Upper lobe of right lung (tissue), 1 donor: ENCODE measurements at places on chromosomes 4 and X. TPM values are rescaled to one million over a fixed set of nuclear protein-coding genes. Genes with fewer than 3 reads are reported as not detected.

DNA sequence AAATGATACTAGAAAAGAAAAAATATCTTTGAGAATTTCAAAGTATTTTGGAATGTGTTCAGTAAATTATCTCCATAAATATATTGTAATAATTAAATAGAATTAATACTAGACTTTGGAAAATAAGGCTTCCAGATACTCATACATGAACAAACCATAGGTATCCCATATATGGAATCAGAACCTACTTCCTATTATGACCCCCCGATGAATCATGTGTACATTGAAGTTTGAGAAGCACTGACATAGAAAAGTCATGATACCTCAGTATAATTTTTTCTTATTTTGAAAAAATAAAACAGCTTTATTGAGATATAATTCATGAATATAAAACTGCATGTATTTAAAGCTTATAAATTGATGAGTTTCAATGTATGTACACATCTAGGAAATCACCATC lies 27.2 kb upstream of the SMARCA5 start:
- DNase-seq = no peak

FAAH2 gene
- total RNA-seq = 6.0 TPM

- DNase-seq = no peak
Observed at GRCh38 chr4:149194061-149194460, 621.6 kb downstream of the IQCM start.

STPG2 gene
- total RNA-seq = 0.41 TPM

GRCh38 chr4:177964061-177964460 lies 521.8 kb upstream of the AGA start:
- no peak for DNase-seq

ADRA2C gene
- 7.3 TPM for total RNA-seq

- no peak for DNase-seq
Observed at GRCh38 chrX:68508799-68509198, 9.9 kb downstream of the YIPF6 start.

ASB5 gene
- not detected for total RNA-seq

GRCh38 chr4:158827543-158827981 lies 58.7 kb downstream of the FNIP2 start:
- DNase-seq = no peak

RAB9B gene
- 0.55 TPM for total RNA-seq

MAGEC2 gene
- not detected for total RNA-seq

DNA sequence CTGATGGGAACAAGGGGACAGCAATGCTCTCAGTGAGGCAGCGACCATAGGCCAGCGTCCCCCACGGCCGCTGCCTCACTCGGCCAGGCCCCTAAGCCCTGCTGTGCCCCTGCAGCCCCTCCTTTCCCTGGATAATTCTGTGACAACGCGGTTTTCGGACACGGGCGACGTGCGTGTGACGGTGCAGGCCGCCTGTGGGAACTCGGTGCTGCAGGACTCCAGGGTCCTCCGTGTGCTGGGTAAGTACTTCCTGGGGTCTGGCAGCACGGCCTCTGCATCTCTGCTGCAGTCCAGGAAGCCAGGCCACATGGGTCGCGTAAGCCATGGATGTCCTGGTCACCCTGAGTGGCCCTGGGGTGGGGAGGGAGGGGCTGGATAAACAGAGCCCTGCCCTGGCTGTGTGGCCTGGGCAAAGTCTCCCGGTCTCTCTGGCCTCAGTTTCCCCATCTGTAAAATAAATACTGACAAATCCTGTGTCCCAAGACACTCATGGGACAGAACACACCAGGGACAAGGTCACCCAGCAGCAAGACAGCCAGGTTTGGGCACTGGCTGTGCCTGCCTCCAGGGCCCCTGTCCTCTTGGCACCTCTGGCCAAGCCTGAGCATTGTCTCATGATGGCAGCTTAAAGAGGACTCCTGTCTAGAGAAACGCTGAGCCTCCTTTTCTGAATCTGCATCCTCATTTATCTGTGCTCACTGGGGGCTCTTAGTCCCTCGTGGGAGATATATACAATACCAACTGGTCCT lies 212.8 kb downstream of the AFAP1 start:
- DNase-seq = no peak

GRCh38 chr4:39608451-39608850 lies 30.2 kb downstream of the SMIM14 start:
- DNase-seq = no peak

GRCh38 chr4:47010912-47011446 lies 17.6 kb upstream of the GABRA4 start:
- no peak for DNase-seq

GCNA gene
- 3.4 TPM for total RNA-seq

GRCh38 chr4:1904042-1904441 lies 32.8 kb downstream of the NSD2 start:
- DNase-seq = no peak

- DNase-seq = no peak
Observed at GRCh38 chr4:158826882-158827281, 58.1 kb downstream of the FNIP2 start.

- no peak for DNase-seq
Observed at GRCh38 chrX:48972220-48973164, 848 bp upstream of the KCND1 start.

- no peak for DNase-seq
Observed at GRCh38 chrX:85221361-85221760, 22.2 kb downstream of the SATL1 start.

DNA sequence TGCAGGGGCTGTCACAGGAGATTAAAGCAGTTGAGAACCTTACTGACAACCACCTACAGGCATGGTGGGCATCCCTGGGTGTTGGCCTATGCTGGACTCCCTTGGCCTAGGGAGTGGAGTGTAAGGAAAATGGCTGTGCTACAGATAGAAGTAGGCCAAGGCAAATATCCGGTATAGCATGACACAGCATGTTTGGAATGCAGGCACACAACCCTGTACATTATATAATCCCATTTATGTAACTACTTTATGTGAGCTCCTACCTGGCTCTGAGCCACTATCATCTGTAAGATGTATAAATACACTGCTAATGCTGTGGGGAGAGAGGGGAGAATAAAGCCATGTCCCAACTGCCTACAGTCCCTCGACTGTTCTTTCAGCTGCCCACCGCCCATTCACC lies 38.7 kb upstream of the KCTD8 start:
- DNase-seq = no peak

MORF4L2 gene
- total RNA-seq = 185 TPM

SOWAHB gene
- total RNA-seq = 2.5 TPM

GRCh38 chr4:74623041-74623440 lies 171.3 kb downstream of the BTC start:
- no peak for DNase-seq

RBMX gene
- 114 TPM for total RNA-seq

DNA sequence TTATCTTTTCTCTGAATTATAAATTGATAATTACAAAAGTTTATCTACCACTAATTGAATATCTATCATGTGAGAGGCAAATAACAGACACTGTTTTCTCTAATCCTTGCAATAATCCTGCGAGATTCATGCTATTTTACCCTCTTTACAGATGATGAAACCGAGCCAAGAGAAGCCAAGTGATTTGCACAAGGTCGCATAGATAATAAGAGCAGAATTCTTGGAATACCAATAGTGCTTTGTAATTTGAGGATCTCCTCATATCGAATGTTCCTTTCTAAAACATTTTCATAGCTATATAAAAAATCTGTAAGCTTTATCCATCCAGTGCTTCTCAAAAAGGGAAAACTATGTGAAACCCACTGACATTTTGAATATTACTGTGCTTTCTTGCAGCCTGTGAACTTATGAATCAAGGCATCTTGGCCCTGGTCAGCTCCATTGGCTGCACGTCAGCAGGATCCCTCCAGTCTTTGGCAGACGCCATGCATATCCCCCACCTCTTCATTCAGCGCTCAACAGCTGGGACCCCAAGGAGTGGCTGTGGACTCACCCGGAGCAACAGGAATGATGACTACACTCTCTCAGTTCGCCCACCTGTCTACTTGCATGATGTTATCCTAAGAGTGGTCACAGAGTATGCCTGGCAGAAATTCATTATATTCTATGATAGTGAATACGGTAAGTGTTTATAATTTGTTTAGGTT lies 743.8 kb upstream of the ATOH1 start:
- DNase-seq = no peak

DCK gene
- total RNA-seq = 16.6 TPM

DNA sequence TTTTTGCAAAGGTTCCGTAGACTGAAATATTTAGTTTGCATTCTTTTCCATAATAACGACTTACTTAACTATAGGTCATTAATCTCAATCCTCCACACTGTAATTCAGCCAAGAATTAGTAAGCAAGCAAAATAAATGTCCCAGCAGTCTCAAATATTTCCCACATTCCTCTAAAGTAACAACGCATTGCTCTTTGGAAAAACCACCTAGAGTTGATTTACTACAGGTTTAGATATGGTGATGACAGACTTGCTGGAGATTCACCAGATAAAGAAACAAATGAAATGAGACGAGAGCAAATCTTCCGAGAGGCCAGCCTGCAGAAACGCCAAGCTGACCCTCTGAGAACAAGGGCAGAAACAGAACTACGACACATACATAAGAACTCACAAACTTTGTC lies 28.9 kb downstream of the TENM3 start:
- DNase-seq = no peak

DNA sequence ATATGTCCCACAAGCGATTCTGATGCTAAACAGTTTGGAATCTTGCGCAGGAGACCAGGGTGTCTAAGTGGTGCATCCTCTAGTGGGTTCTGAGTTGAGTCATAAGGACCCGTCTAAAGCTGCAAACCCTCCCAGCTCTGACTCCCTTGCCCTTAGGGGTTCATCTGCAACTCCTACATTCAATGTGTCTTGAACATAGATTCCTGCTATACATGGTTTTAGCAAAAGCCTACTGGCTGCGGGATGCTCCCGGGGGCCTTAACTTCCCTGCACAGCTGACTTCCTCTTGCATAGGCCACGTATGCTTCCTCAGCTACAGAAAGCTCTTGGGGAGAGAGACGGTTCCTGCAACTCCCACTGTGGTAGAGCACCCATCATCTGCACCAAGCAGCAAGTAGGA lies 236.7 kb downstream of the EVC2 start:
- DNase-seq = no peak

DNA sequence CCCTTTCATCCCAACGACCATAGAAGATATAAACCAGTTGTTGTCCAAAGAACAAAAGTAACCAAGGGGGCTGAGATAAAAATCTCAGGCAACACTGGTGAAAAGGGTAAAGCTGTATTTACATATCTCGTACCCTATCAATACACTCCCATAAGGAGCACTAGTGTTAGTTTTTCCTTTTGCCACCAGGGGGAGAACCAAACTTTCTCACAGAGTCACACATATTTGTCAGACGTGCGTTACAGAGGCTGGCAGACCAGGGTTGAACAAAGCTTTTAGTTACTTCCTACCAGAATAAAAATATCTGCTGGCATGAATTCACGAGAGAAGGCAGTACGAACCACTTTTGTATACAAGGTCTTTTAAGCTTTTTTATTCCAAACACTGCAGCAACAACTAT lies 88.3 kb downstream of the AMELX start:
- no peak for DNase-seq

DNA sequence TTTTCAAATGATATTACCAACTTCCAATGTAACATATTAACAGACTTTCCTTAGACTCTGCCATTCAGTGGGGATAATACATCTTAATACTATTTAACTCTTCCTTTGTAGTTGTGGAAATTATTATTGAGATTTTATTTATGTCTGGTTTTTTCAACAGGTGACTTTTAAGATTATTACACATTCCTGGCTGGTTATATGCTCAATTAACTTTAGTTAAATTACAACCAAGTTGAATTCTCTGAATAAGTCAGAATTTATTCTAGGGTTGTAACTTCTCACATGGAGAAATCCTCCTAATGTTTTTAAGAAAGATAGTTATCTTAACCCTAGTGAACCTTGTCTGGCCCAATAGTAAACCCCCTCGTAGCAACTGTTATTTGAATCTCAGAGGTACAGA lies 107.3 kb downstream of the SLC10A6 start:
- DNase-seq = no peak

DNA sequence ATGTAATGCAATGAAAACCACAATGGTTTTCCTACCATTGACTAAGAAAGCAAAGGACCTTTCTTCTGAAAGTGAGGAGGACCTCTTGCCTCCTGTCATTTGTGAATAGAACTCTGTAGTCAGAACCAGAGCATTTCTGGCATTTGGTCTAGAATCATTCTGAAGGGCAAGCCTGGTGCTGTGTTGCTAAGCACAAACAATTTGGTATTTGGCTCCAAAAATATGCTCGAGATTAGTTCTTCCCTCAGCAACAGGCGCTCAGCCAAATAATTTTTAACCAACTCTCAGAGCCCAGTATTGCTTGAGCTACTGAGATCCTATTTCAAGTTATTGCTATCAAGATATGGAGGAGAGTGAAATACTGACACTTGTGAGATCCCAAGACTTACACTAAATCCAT lies 71.0 kb downstream of the SNCA start:
- DNase-seq = no peak

ANKRD50 gene
- 25.9 TPM for total RNA-seq
